ENCODE measurements at places on chromosomes 13 and 19.

- peak; percentile 68 for DNase-seq
Observed at GRCh38 chr13:85597790-85598500, 201.3 kb downstream of the SLITRK6 start.

- DNase-seq = no peak
Observed at GRCh38 chr13:100789968-100790367, 115.4 kb upstream of the TMTC4 start.

- DNase-seq = peak; percentile 39
Observed at GRCh38 chr13:113856716-113857065, 7.2 kb downstream of the GAS6 start.

GRCh38 chr13:62357887-62358645, 942.4 kb upstream of the PCDH20 start:
- DNase-seq = peak; percentile 29

DNA sequence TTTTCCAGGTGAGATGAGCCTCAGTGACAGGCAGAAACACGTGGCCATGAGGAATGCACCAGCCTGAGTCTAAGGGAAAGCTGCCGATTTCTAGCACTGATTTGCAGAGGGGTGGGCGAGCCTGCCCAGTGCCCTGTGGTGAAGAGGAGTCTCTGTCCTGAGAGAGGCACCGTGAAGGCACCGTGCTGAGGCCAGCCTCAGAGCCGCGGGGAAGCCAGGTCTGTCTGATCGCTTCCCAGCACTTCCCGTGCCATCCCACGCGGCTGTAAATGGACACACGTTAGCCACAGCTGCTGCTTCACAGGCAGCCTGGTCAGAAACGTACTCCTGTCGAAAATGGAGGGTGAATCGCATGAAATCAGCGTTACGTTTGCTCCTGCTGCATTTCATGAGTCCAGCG, 79.8 kb downstream of the ATP11A start:
- no peak for DNase-seq

DNA sequence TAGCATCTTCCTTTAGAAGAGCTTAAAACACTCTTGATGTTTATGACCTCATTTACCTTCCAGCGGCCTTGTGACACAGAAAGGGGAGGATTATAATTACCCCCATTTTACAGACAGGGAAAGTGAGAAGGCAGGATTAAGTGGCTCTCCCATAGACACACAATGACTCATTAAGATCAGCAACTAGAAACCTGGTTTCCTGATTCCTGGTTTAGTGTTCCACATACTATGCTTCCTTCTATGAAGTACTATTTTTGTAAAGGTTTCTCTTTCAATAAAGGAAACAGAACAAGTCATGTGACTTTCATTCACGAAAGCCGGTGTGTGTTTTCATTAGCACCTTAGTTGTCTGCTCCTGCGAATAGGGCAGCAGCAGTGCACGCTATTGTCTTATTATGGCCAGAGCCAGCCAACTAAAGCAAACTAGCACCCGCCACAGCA, 8.3 kb downstream of the IRS2 start:
- peak; percentile 73 for DNase-seq

- DNase-seq = no peak
Observed at GRCh38 chr13:96780105-96780504, 214.2 kb downstream of the OXGR1 start.

DNA sequence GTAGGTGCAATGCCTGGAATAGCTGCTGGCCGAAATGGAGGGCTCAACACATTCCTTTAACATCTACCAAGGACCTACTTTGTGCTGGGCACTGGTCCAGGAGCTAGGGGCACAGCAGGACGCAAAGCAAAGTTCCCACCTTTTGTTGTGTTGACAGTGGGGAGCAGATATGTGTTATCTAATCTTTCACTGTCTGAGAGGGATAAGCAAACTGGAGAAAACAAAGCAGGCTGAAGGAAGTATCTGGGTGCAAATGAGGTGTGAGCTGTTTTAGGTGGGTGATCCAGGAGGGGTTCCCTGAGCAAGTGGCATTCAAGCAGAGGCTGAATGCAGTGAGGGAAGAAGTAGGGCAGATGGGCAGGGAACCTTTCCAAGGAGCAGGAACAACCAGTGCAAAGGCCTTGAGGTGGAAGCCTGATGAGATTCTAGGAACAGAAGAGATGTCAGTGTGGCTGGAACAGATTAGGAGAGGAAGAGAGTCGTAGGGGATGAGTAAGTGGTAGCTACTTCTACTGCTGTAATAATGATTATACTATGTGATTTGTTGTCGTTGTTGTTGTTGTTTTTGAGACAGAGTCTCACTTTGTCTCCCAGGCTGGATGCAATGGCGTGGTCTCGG, 2.2 kb upstream of the PLAUR start:
- no peak for DNase-seq

DNA sequence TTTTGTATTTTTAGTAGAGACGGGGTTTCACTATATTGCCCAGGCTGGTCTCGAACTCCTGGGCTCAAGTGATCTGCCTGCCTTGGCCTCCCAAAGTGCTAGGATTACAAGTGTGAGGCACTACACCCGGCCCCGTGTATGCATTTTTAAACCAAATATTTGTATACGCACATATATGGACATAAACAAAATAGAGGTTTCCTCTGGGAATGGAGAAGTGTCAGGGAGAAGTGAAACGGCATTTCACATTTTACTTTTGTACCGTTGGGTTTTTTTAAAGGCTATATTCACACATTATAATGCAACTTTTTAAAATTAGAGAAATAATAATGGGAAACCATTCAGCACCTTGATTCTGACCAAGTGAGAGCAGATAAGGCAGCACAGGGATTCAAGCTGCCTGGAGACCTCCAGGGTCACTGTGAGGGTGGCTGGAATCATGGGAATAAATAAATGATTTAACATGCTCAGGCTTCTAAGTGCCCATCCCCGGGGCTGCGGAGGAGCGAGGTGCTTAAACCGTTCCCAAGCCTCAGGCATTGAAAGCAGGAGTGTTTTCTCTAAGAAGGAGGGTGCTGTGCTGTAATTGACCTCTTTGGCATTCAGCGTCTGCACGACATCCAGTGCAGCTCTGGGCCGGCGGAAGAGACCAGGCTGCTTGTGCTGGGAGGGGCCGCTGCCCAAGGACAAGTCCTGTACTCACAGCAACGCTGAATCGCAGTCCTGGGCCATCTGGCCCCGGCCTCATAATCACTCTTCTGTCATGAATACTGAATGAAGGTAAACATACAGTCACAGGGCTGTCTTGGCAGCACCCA, 24.7 kb downstream of the GPR42 start:
- DNase-seq = no peak

GRCh38 chr13:110108348-110109139, 198.4 kb downstream of the COL4A1 start:
- DNase-seq = peak; percentile 85

GRCh38 chr13:33937373-33938098, 119.6 kb downstream of the RFC3 start:
- peak; percentile 83 for DNase-seq

DNA sequence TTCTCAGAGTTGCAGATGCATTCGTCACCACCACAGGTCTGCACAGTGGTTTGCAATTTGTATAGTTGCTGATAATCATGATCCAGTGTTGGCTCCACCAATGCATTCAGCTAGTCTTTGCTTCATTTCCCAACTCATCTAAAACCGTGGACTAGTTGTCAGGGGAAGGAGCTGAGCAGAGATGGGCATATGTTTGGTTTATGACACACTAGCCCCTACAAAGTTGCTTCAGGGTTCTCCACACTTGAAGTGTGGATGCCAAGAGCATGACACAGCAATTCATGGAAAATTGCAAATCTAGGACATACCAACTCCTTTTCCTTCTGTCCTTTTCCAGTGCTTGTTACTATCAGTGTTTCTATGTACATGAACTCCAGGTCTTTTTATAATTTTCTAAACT, 168.0 kb downstream of the TNFSF13B start:
- DNase-seq = no peak

GRCh38 chr19:34576292-34576691, 94.7 kb downstream of the WTIP start:
- no peak for DNase-seq

DNA sequence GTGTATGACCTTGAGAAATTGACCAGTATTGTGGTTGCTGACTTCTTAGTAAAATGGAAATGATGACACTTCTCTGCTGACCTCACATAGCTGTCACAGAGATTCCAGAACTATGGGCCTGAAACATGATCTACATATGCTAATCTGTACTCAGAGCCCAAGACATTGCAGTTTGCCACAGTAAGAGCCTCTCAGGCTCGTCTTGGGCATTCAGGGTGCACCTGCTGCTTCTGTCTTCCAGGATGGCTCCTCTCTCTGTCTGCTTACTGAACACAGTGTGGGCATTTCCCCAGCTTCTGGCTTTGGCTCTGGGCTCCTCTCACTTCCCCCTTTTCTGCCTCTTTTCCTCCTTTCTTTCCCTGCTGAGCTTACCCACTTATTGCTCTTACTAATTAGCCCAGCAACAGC, 22.3 kb upstream of the SLC46A3 start:
- DNase-seq = no peak

DNA sequence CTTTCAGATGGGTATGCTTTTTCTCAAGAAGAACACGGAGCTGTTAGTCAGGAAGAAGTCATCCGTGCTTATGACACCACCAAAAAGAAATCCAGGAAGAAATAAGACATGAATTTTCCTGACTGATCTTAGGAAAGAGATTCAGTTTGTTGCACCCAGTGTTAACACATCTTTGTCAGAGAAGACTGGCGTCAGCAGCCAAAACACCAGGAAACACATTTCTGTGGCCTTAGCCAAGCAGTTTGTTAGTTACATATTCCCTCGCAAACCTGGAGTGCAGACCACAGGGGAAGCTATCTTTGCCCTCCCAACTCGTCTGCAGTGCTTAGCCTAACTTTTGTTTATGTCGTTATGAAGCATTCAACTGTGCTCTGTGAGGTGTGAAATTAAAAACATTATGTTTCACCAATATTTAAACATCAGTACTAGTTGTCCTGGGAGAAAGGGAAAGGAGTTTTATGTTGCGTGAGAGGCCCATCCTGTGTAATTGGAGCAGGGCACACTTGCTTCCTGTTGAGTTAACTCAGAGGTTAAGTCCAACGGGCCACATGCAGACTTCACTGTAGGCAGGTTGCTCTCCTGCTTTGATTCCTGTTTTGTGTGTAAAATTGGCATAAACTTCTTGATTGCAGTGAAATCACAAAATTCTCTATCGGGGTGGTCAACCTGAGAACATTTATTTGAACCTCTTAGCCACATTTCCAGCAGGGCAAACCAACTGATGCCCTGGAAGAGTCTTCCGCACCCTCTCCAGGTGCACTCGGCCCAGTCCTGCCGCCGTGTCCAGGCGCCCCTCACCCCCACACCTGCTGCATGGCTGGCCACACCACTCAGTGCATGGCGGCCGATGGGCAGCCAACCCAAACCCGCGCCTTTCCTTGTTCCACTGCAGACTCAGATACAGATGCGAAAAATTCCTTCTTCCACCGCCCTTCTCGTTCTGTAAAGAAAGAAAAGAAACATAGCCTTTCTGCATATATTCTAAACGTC, 31.6 kb downstream of the SHISA2 start:
- DNase-seq = peak; percentile 50

- DNase-seq = no peak
Observed at GRCh38 chr19:31706691-31707620, 357.7 kb upstream of the TSHZ3 start.

- DNase-seq = no peak
Observed at GRCh38 chr13:43127103-43127798, 103.9 kb downstream of the DNAJC15 start.

- DNase-seq = peak; percentile 36
Observed at GRCh38 chr13:47420568-47420967, 523.7 kb upstream of the HTR2A start.

DNA sequence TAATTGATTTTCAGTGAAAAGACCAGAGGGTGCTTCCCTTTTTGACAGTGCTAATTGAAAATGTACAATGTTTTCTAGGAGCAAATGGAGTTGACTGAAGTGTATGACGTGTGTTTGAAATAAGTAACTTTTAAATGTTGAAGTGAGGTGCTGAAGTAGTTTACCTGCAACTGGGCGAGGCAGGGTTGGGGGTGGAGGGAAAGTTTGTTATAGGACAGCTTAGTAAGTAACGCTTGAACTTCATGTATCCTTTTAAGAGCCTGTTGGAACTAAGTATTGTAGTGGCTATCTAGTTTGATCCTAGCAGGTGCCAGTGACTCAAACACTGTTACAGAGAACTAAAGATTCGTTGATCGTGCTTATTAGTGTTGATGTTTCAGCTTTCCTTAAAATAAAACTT, 5.9 kb downstream of the SLAIN1 start:
- no peak for DNase-seq

GRCh38 chr13:45602183-45603170, 13.1 kb downstream of the ERICH6B start:
- no peak for DNase-seq

DNA sequence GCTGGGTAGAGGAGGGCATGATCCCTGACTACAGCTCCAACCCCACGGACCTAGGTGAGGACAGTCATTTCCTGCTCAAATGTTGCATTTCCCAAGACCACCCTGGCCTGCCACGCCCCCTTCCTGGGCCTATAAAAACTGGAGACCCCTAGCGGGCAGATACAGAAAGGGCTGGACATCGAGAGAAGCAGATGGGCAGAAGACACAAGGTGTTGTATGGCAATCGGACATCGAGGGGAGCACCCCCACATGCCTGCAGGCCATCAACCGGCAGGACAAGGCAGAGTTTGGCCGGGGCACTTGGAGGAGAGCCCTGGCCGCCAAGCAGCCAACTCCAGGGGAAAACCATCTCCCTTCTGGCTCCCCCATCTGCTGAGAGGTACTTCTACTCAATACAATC, 746.4 kb downstream of the PCDH9 start:
- DNase-seq = no peak

DNA sequence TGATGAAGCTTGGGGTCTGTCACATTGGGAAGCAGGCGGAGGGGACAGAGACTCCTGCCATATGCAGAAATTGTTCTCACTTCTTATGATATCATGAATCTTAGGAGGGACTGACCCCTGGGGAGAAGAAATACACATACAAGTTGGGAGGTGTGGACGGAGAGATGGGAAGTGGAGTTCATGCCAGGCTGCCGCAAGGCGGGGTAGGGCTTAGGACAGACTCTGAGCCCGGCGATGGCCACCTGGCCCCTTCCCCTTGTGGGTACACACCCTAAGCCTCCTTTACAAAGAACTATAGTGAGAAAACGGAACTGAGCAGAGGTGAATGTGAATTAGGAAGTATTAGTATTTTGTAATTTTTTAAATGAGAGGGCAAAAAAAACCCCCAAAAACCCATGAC, 177.0 kb upstream of the IRS2 start:
- DNase-seq = no peak

DNA sequence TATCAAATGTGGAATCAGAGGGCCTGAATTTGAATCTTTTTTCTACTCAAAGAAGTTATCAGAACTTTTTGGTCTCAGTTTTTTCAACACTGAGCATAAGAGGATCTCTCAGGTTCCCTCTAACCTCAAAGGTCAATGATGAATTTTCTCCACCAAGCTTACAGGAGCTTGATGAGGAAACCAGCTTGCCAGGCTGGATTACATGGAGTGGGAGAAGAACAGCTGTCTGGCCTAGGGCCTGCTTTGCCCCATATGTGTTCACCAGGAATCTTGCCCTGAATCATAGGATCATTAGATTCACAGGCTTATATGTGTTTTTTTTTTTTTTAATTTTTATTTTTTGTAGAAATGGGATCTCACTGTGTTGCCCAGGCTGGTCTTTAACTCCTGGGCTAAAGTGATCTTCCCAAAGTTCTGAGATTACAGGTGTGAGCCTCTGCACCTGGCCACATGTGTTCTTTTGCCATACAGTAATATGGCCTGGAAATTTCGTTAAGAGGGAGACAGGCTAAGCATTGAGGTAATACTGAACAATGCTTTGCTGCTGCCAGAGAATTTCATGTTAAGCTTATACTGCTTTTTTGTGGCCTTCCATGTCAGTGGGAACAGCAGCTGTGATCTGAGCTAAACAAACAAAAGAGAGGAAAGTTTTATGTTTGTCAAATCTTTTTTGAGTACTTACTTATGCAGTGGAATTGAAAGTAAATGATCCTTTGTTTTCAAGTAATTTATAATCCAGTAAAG, 110.6 kb downstream of the DNAJC3 start:
- DNase-seq = no peak

- DNase-seq = no peak
Observed at GRCh38 chr19:4496304-4496703, 22.0 kb downstream of the PLIN4 start.
